AG09319 (cell line): ENCODE measurements at places on chromosomes 2 and 18.

GRCh38 chr18:58337285-58337684 lies 291.6 kb downstream of the ALPK2 start:
- DNase-seq = no peak

DNA sequence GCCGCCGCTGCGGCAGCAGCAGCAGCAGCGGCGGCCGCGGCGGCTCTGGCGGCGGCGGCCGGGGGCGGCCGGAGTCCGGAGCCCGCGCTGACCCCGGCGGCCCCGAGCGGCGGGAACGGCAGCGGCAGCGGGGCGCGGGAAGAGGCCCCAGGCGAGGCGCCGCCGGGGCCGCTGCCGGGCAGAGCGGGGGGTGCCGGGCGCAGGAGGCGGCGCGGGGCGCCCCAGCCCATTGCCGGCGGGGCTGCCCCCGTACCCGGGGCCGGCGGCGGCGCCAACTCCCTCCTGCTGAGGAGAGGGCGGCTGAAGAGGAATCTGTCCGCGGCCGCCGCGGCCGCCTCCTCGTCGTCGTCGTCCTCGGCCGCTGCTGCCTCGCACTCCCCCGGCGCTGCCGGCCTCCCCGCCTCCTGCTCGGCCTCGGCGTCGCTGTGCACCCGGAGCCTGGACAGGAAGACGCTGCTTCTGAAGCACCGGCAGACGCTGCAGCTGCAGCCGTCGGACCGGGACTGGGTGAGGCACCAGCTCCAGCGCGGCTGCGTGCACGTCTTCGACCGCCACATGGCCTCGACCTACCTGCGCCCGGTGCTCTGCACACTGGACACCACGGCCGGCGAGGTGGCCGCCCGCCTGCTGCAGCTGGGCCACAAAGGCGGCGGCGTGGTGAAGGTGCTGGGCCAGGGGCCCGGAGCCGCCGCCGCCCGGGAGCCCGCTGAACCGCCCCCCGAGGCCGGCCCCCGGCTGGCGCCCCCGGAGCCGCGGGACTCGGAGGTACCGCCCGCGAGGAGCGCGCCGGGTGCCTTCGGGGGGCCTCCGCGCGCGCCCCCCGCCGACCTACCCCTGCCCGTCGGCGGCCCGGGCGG lies 646 bp downstream of the PHLPP1 start:
- DNase-seq = no peak

DNA sequence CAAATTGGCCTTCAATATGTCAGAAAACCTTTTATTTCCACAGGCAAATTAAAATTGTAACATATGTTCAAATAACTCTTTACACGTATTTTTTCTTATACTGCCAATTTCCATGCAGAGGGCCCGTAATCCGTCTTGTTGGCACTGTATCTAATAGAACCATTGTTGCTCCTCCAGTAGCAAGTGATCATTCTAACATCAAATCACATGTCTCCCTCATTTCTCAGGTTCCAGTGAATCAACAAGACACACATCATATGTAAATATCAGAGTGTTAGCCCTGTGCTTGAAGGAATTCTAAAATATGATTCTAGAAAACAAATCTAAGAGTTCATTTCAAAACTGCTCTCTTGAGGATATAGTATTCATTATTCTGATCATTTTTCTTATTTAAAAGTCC lies 834.3 kb downstream of the LRRTM4 start:
- DNase-seq = no peak

- no peak for DNase-seq
Measured at GRCh38 chr18:10841203-10841602, 308.2 kb downstream of the PIEZO2 start.

DNA sequence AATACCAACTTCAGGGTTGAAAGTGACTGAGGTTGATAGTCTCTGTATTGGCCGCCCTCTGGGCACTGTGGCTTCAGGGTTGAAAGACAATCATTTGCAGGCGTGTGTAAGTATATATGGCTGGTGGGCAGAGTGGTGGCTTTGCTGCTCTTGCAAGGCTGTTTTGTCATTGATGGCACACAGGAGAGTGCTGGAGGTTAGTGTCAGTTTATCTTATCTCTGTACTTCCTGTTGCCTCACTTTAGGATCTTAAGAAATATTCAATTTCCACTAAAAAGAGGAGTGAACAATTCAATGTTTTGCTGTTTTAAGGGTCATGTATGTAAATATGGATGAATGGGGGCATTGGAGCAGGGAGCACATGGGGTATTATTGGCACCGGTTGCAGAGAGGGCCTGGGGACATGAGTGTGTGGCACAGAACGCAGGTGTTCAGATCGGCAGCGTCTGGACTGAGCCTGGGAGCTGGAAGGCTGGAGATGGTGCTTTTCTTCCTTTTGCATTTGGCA lies 51.5 kb downstream of the NCK2 start:
- DNase-seq = no peak

DNA sequence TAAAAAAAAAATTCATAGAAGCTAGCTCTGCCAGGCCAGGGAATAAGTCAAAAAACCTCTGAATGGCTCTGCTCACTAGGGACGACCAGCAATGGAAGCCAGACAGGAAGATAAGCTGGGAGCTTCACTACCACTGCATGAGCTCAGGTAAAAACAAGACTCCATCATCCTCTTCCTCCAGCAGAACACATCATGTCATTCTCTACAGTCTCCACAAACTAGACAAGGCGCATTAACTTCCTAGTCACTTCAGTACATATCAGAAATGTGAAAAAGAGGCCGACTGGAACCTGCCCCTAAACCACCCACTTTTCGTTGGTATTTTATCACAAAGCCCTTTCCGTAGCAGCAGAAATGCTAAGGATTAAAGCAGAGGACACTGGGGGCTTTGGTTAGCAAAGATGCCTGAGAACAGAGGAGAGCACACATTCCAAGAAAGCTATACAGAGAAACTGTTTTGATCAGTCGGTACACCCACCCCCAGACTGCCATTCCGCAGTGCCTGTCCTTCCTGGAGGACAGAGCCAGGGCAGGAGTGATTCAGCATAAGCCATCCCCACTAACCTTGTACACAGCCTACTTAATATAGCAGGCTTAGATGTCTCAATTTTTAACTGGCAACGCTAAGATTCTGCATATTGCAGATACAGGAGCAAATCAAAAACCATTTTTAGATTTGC lies 53.4 kb downstream of the AAK1 start:
- DNase-seq = no peak

GRCh38 chr18:42950732-42951131 lies 164.8 kb downstream of the RIT2 start:
- DNase-seq = no peak

GRCh38 chr2:175435012-175435411 lies 253.5 kb upstream of the ATP5MC3 start:
- no peak for DNase-seq

GRCh38 chr2:128219891-128220290 lies 98.8 kb downstream of the HS6ST1 start:
- DNase-seq = no peak

DNA sequence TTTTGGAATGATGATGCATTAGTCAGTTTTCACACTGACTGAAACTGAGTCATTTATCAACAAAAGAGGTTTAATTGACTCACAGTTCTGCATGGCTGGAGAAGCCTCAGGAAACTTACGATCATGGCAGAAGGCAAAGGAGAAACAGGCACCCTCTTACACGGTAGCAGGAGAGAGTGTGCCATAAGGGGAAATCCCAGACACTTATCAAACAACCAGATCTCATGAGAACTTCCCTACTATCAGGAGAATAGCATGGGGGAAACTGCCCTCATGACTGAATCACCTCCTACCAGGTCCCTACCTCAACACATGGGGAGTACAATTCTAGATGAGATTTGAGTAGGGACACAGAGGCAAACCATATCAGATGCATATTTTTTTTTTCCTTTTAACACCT lies 504.5 kb upstream of the VRK2 start:
- no peak for DNase-seq

- DNase-seq = no peak
Measured at GRCh38 chr2:229343661-229344060, 72.6 kb upstream of the PID1 start.

DNA sequence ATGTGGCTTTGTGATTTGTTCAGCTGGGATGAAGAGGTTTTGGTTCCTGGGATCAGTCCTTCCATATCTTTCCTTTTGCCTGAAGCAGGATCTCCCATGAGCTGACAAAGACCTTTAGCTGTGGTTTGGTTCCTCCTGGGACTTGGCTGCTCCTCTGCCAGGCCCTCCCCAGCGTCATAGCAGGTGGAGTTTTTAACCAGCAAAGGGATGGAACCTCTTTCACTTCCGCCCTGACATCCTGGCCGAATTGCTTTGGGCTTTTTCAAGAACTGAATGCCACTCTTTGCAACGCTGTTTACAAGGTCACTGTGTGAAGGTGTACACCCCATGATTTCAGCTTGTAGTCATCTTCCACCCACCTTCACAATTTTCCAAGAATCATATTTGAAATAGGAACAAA lies 390 bp downstream of the PCARE start:
- DNase-seq = no peak

DNA sequence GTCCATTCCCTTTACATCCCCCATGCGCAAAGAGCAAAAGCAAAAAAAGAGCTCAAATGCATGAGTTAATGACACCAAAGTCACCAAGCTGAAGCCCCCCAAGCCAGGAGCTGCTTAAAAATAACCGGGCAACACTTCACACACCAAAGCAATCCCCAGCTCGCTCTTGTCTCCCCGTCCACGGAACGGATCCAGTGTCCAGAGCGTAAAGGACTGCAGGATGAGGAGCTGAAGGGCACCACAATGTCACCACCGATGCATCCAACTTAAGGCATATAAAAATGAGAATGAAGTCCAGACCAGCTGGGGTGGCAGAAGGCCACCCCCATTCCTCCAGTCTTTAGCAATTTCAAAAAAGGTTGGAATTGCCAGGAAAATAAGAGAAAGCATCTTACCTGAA lies 8.7 kb downstream of the SMAD7 start:
- DNase-seq = no peak

DNA sequence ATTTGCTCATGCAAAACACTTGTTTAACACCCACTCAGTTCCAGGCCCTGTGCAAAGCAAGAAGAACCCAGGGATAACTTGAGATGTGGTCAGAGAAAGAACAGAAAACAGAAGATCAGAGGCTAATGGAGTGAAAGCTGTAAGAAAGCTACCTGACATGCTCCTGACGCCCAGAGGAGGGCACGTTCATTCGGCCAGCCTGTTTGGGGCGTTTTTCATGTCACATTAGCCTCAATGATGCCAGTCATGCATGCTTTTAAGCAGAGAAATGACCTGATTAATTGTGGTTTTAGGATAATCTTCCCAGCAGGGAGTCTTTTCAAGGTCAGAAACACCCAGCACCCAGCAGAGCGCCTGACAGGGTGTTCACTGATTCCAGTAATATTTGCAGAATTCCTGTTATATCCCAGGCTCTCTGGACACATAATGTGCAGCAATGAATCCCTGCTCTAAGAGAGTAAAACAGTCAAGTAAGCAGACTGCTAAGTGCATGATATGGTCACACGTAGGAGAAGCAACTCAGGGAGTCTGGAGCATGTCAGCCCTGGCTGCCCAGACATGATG lies 320.0 kb downstream of the LRATD1 start:
- no peak for DNase-seq

- no peak for DNase-seq
Measured at GRCh38 chr2:102581911-102582310, 37.4 kb upstream of the SLC9A2 start.

- no peak for DNase-seq
Measured at GRCh38 chr2:26942543-26943295, 27.7 kb upstream of the MAPRE3 start.

DNA sequence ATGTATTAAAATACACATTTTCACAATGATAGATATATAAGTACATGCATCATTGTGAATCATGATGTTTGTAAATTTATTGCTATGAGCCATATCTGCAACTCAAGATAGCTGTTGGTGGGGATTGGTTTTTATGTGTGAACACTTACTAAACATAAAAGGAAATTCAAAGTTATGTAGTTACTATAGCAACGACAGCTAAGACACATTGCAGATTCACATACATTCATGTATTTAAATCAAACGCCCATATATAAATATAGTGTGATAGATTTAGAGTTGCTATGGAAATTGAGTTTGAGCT lies 65.6 kb downstream of the MAPRE2 start:
- no peak for DNase-seq

DNA sequence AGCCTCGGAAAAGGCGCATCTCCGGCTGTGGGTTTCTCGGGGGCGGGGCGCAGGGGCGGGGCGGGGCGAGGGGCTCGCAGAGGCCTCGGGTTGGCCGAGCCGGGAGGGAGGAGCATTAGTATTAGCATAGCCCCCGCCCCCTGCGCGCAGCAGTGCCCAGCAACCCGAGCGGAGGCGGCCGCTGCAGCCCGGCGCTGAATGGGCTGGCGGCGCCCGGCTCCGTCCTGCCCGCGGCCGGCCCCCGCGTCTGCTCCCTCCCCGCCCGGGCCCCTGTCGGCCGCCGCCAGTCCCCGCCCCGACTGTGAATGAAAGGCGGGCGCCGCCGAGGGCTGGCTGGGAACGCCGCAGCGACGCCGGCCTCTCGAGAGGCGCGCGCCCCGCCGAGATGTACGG lies at the start of gene EFR3B:
Gene EFR3B, plus strand, starts transcription at position 149 of the 393 bp plus-strand sequence. Its CDS starts 237 bp downstream, at position 386.
- peak; percentile 74 for DNase-seq

DNA sequence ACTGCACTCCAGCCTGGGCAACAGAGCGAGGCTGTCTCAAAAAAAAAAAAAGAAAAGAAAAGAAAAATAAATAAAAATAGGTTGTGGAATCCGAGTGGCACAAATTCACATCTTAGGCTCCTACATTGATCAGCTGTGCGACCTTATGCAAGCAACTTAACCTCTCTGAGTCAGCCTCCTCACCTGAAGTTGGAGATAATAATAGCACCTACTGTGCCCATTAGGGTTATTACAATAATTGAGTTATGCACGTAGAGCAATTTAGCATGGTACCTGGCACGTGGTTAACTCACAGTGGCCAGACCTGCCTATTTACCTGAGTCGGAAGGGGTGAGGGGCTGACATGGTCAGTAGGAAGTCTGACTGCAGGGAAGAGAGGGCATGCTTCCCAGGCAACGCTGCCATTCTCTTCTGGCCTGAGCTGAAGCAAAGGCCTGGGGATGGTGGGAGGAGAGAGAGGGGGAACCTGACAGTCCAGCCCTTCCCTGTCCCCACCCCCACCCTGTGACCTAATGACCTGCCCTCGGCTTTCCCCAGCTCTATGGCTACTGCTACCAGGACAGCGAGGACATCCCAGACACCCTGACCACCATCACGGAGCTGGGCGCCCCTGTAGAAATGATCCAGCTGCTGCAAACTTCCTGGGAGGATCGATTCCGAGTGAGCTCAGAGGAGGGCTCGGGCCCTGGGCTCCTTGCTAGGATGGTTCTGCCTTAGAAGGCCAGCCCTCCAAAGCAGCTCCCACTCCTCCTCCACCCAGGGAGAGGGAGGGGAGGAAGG lies 5.1 kb downstream of the PKDCC start:
- DNase-seq = no peak
